Cerebellum (tissue), 4 donors: ENCODE measurements at places on chromosomes 7 and 10. TPM values are rescaled to one million over a fixed set of nuclear protein-coding genes. Genes with fewer than 3 reads are reported as not detected.

Gene ZNF239
- total RNA-seq: 14.1 TPM

Gene STOX1
- 16.2 TPM for total RNA-seq

Gene FAM237B
- total RNA-seq: not detected

Gene IQUB
- 8.2 TPM for total RNA-seq

Gene ASNS
- 30.8 TPM for total RNA-seq

Gene RNF133
- total RNA-seq: 7.3 TPM

Gene OR2A7
- total RNA-seq: 0.91 TPM

Gene RALA
- total RNA-seq: 26.9 TPM
